ENCODE measurements at places on chromosomes 11 and 22.

GRCh38 chr11:11787305-11788062, 54.3 kb upstream of the USP47 start:
- peak; percentile 44 for DNase-seq

GRCh38 chr11:112962579-112963367, 1.6 kb downstream of the NCAM1 start:
- peak; percentile 90 for DNase-seq

- no peak for DNase-seq
Measured at GRCh38 chr11:134841411-134841810, 429.4 kb upstream of the B3GAT1 start.

GRCh38 chr11:71083105-71083504, 169.3 kb downstream of the SHANK2 start:
- no peak for DNase-seq

Measured in COR-L47 (cell line).